ENCODE measurements at places on chromosomes 16 and 17.
A peak's percentile ranks its signal among the peaks of the same experiment; 100 is the strongest.

GRCh38 chr16:11025120-11025531, 80.8 kb downstream of the CLEC16A start:
- no peak for DNase-seq

DNA sequence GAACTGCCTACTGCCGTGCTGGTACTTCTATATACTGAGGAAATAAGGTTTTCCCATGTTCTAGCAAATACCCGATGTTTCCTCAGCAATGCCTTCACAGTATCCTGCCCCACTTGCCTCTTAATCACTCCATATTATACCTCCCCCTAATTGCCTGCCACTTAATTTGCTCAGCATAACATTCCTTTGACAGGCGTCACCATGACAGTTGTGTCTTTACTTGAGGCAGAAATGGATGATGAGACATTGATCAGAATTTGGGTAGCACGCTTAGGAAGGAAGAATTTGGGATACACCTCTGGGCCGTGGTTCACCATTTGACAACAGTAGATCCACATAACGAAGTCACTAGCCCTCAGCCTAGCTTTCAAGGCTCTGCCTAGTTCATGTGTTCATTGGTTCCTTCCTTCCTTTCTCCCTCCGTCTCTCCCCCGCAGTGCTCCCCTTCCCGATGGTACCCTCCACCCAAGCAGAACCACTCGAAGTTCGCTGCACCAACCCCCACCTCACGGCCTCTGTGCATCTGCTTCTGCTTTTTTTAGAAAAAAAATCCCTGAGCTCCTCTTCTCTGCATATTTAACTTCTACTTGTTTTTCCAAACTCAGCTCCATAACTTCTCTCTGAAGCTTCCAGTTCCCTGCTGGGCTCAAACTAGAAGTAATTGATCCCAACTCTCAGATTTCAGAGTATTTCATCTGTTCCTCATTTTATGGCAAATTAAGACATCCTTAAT, 19.4 kb downstream of the IQCK start:
- no peak for DNase-seq

- no peak for DNase-seq
Observed at GRCh38 chr16:85105475-85105874, 6.8 kb downstream of the CIBAR2 start.

DNA sequence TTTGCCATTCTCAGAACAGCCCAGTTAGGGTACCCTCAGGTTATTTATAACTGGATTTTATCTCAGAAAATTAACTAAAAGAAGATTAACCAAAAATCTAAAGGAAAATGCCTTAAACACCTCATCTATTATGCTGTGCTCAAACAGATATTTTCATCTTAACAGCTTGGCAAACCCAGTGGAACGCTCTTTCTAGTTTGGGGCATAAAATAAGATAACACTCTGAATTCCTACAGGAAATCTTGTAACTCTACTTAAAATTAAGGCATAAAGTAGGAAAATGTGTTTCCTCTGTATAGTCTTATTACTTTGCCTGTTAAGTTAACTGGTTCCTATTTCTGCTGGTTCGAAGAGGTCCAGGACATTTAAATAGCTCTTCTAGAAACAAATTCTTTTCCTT, 723.9 kb downstream of the MAF start:
- DNase-seq, result no peak

- no peak for DNase-seq
Observed at GRCh38 chr16:83577078-83577745, 230.6 kb upstream of the HSBP1 start.

- DNase-seq, result no peak
Observed at GRCh38 chr16:87133966-87134627, 183.1 kb downstream of the C16orf95 start.

DNA sequence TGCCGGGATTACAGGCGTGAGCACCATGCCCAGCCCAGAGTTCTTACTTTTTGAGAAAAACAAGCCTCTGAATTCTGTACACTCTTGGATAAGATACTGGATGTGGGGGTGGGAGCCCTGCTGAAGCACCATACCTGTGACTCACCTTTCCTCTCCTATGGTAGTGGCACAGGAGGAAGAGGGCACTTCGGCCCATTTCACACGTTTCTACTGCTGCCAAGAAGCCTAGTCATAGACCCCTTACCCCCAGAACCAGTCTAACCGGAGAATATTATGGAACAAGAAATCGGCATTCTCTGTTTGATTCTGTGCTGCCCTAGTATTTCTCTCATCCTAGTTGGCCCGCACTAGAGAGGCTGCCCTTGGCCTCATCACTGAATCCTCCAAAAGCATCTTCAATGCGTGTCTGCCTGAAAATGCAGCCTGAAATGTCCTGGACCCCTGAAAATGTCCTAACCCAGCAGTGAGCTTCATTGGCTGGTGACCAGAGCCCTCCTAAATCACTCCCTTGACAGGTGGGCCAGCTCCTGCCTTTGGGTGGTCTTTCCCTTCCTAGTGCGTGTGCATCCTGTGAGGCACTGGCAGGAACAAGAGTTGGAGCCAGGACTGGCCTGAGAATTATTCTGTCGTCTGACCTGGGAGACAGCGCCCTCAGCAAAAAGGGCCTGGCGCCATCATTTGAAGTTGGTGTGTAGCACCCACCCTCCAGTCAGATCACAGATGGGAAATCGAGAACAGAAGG, 37.9 kb downstream of the NDEL1 start:
- no peak for DNase-seq

GRCh38 chr16:10579575-10579964, 828 bp downstream of the EMP2 start:
- no peak for DNase-seq

- no peak for DNase-seq
Observed at GRCh38 chr17:81690549-81690948, 6.7 kb downstream of the HGS start.

DNA sequence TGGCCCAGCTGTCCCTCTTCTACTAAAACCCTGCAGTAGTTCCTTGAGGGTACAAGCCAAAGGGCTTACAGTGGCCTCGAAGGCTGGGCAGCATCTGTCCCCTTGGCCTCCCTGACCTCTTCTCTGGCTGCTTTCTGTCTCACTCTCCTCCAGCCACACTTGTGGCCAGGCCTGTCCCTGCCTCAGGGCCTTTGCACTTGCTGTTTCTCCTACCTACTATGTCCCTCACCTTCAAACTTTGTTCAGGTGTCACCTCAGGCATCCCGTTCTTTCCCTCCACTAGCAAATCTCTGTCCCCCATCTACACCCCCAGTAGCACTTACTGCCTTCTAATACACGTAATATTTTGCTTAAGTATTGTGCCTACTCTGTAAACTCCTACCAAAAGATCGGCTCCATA, 6.0 kb downstream of the ABCC1 start:
- no peak for DNase-seq

DNA sequence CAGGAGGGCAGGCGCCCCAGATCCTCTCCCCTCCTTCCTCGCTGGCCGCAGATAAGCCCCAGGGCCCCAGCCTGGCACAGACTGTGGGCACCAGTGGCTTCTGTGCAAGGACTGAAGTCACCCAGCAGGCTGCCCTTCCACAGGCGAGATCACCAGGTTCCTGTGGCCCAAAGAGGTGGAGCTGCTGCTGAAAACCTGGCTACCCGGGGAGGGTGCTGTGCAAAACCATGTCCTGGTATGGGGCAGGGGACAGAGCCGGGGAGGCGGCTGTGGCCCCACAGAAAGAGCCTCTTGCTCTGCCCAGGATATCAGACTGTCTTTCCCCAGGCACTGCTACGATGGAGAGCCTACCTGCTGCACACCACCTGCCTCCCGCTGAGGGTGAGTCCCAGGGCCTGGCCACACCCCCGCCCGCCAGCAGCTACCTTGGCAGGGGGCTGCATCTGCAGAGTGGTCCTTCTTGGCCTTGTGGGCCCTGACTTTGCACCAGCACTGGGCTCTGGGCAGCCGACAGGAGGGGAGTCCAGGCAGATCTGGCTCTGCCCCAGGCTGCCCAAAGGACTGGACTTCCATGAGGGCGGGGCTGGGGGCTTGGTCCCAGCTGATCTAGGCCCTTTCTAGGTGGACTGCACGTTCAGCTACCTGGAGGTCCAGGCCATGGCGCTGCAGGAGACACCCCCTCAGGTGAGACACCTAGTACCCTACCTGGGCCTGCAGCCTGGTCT, 615 bp downstream of the CARMIL2 start:
- no peak for DNase-seq

GRCh38 chr16:67372664-67373063, 20.6 kb downstream of the TPPP3 start:
- no peak for DNase-seq

DNA sequence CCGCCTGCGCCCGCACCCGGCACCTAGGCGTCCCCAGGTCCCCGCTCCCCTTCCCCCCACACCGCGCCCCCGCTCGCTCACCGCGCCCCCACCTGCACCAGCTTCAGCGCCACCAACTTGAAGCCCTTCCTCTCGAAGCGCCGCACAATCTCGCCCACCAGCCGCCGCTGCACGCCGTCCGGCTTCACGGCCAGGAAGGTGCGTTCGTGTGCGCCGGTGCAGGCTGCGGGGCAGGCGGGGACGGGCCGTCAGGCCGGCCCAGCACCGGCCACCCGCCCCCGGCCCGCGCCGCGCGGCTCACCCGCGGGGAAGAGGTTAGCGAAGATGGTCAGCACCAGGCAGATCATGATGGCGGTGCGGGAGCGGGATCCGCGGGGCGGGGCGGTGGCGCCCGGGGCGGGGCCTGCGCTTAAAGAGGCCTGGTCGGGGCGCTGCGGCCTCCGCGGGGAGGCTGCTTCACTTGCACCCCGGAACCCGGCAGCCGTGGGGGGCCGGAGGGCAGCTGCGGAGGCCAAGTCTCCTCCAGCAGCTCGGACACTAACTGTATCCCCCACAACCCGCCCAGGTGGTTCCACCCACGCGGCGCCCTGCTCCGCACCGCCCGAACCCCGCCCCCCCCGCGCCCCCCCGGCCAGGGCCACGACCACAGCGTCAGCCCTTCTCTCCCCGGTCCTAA, at the start of gene NME3:
Gene NME3 (minus strand): TSS at position 356 of the 676 bp plus-strand sequence. CDS start 9 bp downstream, at position 347.
- DNase-seq, result peak; percentile 22

DNA sequence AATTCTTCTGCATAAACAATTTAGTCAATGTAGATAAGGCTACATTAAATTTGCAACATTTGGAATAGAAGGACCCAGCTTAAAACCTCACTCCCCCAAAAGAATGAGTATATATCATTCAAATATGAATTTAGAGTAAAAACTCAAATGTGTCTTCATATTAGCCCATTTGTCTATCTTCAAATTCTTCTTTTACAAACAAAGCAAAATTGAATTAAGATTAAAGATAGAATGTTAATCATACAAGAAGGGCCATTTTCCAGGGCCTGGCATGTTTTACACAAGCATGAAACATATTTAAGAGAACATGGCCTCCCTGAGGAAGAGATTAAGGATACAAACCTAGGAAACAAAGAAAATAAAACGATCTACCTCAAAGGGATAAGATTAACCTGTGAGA, 8.4 kb downstream of the TOX3 start:
- no peak for DNase-seq

DNA sequence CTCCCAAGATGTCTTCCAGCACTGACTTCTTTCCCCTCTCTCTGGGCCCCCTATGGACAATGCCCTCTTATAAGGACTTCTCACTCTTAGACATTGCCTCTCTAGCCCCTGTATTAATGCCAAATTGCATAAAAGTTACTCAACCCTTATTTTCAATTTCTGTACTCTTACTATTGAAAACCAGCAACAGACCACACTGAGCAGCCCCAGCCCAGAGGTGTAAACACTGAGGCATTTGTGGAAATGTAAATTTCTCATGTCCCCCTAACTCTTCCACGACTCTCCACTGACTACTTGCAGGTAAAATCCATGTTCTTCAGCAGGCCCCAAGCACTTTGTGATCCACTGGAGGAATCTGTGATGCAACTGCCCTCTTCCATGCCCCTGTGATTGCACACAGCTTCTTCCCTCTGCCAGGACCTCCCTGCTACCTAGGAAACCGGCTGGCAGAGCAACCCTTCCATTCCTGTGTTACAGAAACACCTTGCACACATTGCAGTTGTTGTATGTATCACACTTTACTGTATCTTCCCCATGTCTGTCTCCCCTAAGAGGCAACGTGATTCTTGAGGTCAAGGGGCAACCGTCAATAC, 4.4 kb downstream of the N4BP1 start:
- no peak for DNase-seq

GRCh38 chr17:60161598-60162330, 12.0 kb downstream of the CA4 start:
- no peak for DNase-seq

- DNase-seq, result no peak
Observed at GRCh38 chr16:56278196-56278855, 87.0 kb downstream of the GNAO1 start.

- no peak for DNase-seq
Observed at GRCh38 chr17:76501827-76502307, 644 bp upstream of the RHBDF2 start.

- DNase-seq, result no peak
Observed at GRCh38 chr16:75318737-75319136, 67.3 kb upstream of the BCAR1 start.

DNA sequence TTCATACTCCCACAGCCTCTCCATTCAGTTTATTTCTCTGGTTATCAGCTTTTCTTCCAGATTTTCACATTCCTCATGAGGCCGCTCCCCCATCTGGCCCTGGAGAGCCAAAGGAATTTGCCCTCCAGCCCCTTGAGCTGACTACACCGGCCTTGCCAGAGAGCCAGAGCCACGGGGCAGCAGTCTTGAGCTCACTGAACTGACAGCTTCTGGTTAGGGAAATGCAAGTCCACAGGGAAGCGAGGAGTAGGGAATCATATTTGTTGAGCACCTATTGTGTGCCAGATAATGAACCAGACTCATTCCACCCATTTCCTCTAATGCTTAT, 102.4 kb downstream of the ABCC12 start:
- peak; percentile 42 for DNase-seq

GRCh38 chr16:53511403-53512280, 8.6 kb upstream of the AKTIP start:
- DNase-seq, result no peak

GRCh38 chr16:86533076-86533475, 22.0 kb downstream of the MTHFSD start:
- no peak for DNase-seq

DNA sequence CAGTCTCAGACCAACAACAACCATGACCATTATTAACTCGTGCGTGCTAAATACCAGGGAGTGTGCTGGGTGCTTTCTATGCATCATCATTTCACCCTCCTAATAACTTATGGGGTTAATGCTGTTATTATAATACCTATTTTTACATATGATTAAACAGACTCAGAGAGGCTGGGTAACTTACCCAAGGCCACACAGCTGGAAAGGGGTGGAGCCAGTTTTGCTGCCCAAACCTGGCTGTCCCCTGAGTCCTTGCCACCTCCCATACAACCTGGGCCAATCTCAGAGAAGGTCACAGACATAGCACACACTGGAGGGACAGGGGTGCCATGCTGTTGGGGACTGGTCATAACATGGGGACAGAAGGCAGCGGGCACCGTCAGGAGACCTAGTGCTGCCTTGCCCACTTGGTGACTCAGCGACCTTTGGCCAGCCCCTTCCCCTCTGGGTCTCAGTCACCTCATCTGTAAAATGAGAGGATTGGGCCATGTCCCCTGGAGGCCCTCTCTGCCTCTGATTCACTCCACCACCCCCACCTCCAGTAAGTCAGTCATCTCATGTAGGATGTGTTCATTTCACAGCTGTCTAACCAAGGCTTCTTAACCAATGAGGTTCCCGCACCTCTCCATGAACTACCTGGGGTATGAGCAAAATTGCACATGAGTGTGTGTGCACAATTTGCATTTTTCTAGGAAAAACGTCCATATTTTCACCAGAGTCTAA, 11.4 kb upstream of the FADS6 start:
- DNase-seq, result no peak

- no peak for DNase-seq
Observed at GRCh38 chr17:37797206-37797605, 52.3 kb upstream of the HNF1B start.

All from foreskin keratinocyte (primary cell).